ENCODE measurements at places on chromosomes 11 and 22.
A peak's percentile ranks its signal among the peaks of the same experiment; 100 is the strongest.

DNA sequence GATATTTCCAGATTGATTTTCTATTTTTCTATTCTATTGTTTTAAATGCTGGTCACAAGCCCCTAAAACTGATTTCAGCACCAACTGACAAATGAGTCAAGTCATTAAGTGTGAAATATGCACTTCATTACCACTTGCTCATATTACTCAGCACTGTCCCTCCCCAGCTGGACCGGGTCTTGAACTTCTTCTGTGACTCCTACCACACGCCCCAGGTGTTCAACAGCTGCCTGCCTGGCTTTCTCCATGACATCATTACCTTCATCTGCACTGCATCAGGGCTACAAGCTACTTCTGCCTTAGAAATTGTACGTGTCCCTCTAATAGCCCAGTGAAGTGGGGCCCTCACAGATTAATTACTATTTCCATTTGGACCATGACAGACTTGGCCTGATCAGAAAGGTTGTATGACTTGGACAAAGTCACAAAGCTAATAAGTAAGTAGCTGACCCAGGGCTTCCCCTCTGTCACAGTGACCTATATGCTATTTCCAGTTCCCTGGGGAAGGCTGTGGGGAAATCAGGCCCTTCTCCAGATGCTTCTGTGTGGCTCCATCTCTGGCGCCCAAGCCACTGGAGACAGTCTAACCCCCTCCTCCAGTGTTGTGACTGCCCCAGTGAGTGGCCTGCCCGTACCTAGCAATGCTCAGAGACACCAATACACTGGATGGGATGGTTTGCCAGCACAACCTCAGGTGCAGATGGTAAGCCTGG lies 18.1 kb downstream of the TBC1D10A start:
- DNase-seq: no peak

DNA sequence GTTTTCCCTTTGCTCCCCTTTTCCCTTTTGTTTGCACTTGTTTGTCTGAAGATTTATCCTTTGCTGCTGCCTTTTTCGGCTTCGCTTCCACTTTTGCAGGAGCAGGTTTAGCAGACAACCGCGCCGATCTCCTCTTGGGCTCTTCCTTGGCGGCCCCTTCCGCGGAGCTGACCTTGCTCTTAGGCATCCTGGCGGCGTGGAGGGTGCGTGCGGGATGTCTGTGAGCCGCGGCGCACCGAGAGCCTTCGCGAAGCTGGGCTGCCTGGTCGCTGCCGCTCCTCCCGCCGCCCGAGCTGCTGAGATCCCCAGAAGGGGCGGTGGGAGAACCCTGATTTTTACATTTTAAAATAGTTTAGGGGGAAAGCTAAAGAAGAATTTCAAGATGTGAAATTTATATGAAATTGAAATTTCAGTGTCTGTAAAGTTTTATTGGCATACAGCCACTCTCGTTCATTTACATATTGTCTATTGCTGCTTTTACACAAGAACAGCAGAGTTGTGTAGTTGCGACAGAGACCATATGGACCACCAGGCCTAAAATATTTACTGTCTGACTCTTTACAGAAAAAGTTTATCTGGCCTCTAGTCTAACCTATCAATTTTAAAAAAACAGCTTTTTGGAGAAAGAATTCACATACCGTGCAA lies 105.2 kb upstream of the RRM1 start:
- no peak for DNase-seq

GRCh38 chr11:115775846-115776245 lies 271.6 kb upstream of the CADM1 start:
- DNase-seq: no peak

GRCh38 chr11:18332891-18333290 lies 10.5 kb downstream of the GTF2H1 start:
- no peak for DNase-seq

DNA sequence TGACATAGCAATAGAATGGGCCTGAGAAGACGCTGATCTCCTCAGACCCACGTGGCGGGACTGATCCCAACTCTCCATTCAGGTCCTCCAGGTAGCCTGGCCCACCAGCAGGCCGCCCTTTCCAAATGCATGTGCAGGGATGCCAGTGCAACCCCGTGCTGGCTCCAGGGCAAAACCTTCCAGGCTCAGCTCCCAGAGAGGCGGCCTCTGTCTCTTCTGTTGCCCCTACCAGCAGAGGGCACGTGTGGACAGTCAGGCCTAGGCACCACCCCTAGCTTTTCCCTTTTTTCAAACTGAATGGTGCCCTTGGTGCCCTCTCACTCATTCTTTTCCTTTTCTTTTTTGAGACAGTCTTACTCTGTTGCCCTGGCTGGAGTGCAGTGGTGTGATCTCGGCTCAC lies 121.7 kb downstream of the OSBP2 start:
- DNase-seq: no peak

GRCh38 chr22:46058591-46059519 lies 81.9 kb upstream of the WNT7B start:
- peak; percentile 76 for DNase-seq

DNA sequence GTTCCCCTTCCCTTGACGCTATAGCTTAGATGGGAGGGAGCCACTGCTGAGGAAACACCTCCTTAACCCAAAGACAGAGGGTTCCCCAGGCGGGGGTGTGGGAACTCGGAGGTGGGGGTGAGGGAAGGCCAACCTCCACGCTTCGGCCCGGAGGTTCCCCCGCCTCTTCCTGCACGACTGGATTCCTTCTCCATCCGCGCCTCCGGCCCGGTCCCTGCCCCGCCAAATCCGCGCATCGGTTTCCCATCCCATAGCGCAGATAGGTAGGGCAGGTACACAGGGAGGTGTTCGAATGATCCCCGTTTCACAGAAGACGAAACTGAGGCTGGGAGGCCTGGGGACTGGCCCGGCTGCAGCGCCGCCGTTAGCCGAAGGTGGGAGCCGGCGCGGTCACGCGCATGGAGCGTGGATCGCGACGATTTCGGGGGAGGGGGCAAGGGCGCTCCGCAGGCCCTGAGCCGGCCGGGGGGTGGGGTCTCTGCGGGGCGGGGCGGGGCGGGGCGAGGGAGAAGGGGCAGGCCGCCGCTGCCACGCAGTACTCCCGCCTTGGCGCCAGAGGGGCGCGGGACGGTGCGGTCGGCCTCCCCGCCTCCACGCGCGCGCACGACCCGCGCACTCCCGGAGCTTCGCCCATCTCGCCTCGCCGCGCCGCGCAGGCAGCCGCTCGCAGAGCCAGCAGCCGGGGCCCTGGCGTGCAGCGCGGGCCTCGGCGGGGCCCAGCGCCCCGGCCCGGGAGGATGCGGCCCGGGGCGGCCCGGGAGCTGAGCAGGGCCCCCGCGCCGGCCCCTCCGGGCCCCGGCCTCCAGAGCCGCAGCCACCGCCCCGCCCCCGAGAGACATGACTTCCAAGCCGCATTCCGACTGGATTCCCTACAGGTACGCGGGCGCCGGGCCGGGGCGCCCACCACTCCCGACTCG lies at the start of gene TUB:
Gene TUB (plus strand): TSS at position 538 of the 917 bp plus-strand sequence. CDS start 300 bp downstream, at position 838.
- DNase-seq: peak; percentile 76

GRCh38 chr11:14373941-14374646 lies 15.1 kb upstream of the RRAS2 start:
- no peak for DNase-seq

DNA sequence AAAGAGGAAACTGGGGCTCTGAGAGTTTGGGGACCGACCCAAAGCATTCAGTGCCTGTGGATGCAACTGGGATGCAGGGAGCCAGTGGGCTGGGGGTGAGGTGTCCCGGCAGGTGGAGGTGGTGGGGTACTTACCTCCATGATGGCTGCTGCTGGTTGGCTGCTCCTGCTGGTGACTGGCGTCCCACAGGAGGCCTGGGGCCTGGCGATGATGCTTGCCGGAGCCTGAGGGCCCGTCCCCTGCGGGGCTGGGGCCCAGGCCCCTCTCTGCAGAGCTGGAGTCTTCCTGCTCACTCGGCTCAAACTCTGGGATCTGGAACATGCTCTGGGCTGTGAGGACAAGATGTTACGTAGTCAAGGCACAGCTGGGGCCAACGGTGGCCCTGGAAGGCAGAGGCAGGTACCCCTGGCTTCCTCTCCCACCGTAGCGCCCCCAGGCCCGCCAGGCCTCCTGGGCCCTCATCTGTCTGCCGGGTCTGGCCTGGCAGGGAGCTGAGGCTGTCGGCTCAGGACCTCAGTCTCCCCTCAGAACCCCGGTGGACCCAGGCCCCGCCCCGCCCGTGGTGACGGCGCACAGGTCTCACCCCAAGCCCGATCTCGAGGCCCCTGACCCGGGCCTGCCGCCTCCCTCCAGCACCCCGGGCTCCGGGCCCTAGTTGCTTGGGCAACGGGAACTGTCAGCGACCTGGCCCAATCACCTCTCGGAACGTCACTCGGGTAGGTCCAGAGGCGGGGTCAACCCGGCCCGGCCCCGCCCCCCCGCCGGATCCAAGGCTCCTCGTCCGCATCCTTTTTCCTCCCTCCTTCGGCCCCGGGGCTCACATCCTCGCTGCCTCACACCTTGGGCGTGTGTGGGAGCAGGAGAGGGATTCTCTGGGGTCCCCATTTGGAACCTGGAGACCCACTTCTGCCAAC lies at the start of gene BAD:
Gene BAD (minus strand): TSS at position 618 of the 914 bp plus-strand sequence. CDS start 297 bp downstream, at position 321.
- DNase-seq: peak; percentile 98

- peak; percentile 67 for DNase-seq
These were observed 62.9 kb downstream of the MYEOV start for GRCh38 chr11:69356703-69357457.

- no peak for DNase-seq
These were observed 29.6 kb downstream of the DHCR7 start for GRCh38 chr11:71418643-71419042.

DNA sequence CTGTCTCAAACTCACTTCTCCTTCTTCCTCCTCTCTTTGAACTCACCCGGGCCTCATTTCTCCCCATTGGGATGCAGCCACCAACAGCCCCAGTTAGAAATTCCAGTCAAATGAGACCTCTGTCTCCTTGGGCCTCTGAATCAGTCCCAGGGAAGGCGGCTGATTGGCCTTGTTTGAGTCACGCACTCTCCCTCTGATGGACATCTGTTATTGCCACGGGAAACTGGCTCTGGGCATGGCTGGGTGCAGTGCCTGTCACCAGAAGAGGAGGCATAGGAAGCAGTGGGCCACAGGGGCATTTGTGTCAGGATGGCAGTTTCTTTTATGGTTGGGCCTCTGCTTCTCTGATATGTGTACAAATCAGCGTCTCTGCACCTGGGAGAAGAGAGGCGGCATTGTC lies 9.6 kb upstream of the WNT11 start:
- peak; percentile 67 for DNase-seq

DNA sequence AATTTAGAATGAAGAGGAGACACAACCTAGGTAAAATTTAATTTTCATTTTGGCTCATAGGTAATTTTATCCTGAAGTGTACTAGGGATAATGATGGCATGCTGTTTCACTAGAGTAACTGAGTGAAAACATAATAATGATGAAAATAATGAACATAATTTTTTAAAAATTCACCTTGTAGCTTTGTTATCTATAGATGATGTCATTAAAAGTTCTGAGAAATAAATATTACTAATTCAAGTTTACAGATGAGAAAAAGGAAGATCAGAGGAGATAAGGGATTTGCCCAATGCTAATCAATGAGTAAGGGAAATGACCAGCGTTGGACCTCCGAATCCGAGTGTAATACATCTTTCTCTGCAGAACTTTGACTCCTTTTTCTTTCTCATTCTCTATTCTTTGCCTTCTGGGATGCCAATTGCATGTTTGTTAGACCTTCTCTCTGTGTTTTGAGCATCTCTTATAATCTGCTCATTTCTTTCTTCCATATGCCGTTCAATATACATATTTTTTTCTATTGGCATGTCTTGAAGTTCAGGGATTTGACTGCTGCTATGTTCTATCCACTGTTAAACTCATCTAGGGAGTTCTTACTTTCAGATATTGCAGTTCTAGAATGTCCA lies 186.5 kb downstream of the SNX19 start:
- no peak for DNase-seq

GRCh38 chr11:74024261-74025029 lies 15.6 kb upstream of the UCP3 start:
- DNase-seq: peak; percentile 94

GRCh38 chr11:124812876-124813275 lies 12.7 kb upstream of the MSANTD2 start:
- no peak for DNase-seq

- no peak for DNase-seq
These were observed 80.1 kb upstream of the CD44 start for GRCh38 chr11:35058669-35059434.

DNA sequence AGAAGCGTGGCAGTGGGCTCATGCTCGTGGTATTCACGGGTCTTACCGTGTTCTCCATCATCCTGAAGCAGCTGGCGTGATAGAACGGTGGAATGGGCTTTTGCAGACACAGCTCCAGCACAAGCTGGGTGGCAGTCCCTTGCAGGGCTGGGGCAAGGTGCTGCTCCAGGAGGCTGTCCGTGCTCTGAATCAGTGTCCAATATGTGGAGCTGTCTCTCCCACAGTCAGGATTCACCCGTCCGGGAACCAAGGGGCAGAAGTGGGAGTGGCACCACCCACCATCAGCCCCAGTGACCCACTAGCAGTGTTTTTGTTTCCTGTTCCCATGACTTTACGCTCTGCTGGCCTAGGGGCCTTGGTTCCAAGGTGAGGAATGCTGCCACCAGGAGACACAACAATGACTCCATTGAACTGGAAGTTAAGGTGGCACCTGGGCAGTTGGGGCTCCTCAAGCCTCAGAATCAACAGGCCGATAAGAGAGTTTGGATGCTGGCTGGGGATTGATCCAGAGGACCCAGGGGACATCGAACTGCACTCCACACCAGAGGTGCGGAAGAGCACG lies 16.9 kb upstream of the CD81 start:
- DNase-seq: peak; percentile 58

DNA sequence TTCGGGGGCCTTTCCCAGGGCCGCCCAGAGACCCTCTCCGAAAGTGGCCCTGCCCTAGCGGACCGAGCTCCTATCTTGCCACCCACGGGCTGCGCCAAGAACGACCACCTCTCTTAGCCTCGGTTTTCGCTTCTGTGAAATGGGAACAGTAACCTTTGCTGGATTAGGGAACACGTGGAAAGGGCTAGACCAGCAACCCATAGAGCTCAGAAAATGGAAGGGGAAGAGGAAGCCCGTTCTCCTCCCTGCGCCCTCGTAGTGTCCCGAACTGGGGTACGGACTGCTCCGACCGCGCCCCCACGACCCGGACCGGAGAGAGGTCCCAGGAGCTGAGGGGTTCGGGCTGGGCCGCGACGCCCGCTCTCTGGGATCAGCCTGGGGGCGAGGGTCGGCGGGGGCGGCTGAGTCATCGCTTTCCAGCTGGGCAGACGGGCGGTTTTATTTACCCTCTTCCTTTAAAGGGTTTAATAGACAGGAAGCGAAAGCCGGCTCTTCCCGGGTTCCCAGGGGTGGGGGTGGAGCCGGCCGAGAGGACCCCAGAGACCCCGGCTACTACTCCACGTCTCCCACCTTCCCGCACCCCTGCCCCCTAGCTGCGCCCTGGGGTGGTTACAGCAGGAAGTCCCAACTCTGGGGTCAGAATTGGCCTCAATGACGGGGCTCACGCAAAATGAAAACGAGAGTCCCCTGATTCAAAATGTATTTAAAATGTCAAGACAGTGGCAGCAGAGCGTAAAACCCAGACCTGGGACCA lies 907 bp upstream of the PHLDA2 start:
- DNase-seq: peak; percentile 86

DNA sequence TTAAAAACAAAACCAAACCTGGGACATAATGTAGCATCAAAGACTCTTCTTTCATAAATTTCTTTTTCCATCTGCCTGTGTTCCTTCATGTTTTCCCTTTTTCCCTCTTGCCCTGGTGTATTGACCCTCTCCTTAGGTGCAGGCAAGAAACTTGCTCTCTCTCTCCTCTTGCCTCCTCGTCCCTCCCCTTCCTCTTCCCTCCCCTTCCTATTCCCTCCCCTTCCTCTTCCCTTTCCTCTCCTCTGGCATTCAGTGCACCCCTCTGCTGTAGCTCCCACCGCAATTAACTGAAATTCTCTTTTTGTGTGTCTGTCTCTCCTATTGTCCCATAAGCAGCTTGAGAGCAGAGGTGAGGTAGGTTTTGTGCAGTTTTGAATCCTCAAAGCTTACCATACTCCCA lies 49.9 kb downstream of the CSF2RB start:
- DNase-seq: no peak

GRCh38 chr11:1222491-1223345 lies at the start of gene MUC5B:
MUC5B (plus strand) TSS chr11:1223066; CDS start chr11:1223124, 58 bp downstream.
- peak; percentile 69 for DNase-seq
